Uterus (tissue), 4 donors: ENCODE measurements at places on chromosomes 13 and 19.

DNA sequence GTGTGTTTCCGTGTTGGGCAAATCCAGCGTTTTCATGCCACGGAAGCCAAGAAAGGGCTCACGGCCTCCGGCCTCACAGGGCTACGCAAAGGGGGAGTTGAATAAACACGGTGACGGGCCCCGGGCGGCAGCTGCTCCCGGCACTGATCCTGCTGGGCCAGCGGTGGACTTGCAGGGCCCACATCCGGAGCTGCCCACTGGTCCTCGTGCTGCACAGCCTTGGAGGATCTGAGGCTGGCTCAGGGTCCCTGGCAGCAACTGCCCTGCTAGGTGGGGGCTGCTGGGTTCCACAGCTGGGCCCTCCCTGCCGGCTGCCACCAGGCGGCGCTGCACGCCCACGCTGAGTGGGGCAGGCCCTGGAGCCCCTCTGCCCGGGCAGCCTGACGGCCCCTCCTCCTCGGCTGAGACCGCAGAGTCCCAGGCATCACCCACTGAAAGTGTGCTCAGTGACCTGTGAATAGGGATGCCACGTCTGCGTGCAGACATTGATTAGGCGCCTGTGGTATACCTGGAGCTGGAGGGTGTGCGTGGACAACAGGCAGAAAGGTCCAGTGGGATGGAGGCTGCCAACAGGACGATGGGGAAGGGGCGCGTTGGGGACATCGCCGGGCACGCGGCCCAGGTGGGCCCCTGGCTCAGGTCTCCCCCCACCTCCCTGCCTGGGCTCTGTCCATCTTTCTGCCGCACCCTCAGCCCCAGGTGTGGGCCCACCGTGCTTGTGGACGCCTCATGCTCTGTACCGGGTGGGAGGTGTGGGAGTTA is 5.3 kb upstream of the HCN2 start:
- peaks cover 4% of the 10 kb centered on the region for H3K4me1 ChIP-seq
- H3K36me3 ChIP-seq: no peaks in the 10 kb centered on the region
- H3K27me3 ChIP-seq: no peaks in the 10 kb centered on the region
- no peak overlapping the region for H3K27ac ChIP-seq
- DNase-seq: peak; percentile 45

DNA sequence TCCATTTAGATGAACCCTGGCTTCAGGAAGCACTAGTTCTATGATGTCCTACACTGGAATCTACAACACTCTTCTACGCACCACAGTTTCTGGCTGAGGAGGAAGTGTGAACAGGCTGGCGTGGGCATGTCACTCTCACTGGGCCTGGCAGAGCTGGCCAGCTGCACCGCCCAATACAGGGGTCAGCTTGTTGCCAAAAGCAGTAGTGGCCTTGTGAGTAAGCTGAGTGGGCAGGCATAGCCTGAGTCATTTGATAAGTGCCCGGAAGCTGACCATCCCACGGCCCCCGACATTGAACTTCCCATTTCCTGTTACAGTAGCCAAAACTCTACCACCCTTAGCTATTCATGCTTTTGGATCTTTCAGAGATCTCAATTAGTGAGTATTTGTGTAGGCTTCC is 240.9 kb upstream of the SERP2 start:
- H3K27me3 ChIP-seq: no peaks in the 10 kb centered on the region
- H3K27ac ChIP-seq: no peak overlapping the region
- DNase-seq: no peak
- no peaks in the 10 kb centered on the region for H3K4me1 ChIP-seq

DNA sequence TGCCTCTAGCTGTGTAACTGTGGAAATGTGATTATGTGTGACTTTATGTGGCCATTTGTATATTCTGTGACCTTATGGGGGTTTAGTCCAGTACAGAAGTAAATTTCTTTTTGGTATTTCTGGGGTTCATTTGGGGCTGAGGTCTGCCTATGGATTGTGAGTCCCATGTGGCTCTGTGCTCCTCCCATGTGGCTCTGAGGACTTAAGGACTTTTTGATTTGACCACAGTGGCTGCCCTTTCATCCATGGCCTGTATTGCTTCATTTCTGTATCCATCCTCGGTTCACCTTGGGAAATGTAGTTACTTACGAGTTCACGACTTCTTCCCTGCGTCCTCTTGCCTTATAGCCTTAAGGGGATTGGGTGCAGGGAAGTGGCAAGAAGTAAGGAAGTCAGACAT is 1.0 kb downstream of the ZNF420 start:
- no peaks in the 10 kb centered on the region for H3K4me1 ChIP-seq
- H3K4me3 ChIP-seq: peak overlapping the region; percentile 56
- H3K27me3 ChIP-seq: no peaks in the 10 kb centered on the region
- DNase-seq: no peak

GRCh38 chr19:42217520-42218437 is at the start of gene DEDD2:
Gene DEDD2 (minus strand): TSS chr19:42217677. CDS start chr19:42217007, 670 bp downstream.
- no peaks in the 10 kb centered on the region for H3K36me3 ChIP-seq
- peak within 1 kb of the TSS; percentile 93 for H3K27ac ChIP-seq
- H3K4me3 ChIP-seq: peak within 1 kb of the TSS; percentile 67
- no peaks in the 10 kb centered on the region for H3K4me1 ChIP-seq

DNA sequence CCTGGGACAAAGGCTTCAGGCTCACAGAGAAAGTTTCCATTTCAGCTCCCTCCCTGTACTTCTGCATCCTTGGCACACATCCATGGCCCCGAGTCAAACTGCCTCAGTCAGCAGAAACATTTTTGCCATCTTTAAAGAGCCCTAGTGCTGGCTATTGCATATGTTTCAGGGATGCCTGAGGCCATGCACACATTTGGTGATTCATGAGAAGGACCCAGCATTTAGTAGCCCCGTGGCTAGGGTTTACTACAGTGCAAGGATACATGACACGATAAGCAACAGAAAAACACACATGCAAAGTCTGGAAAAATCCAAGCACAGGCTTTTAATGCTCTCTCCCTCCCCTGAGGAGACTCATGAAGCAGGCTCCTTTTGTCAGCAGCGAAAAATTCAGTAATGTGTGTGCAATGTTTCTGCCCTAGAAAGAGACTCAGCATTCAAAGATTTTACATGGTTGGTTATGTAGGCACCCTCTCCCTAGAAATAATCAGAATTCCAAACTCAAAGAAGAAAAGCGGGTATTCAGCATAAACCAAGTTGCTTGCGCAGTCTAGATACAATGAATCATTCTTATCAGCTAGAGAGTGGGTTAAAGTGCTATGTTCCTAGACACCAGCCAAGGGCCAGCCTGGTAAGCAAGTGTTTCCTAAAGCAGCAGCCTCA is 17.6 kb downstream of the ACOD1 start:
- no peak overlapping the region for H3K27ac ChIP-seq
- H3K4me3 ChIP-seq: no peak overlapping the region
- H3K27me3 ChIP-seq: no peaks in the 10 kb centered on the region
- H3K36me3 ChIP-seq: no peaks in the 10 kb centered on the region
- DNase-seq: peak; percentile 33
- no peaks in the 10 kb centered on the region for H3K4me1 ChIP-seq

GRCh38 chr13:76735641-76736040 is 150.6 kb downstream of the KCTD12 start:
- H3K27me3 ChIP-seq: no peaks in the 10 kb centered on the region
- H3K27ac ChIP-seq: no peak overlapping the region
- no peaks in the 10 kb centered on the region for H3K4me1 ChIP-seq
- DNase-seq: no peak
- no peaks in the 10 kb centered on the region for H3K36me3 ChIP-seq
- H3K4me3 ChIP-seq: no peak overlapping the region

- no peak overlapping the region for H3K4me3 ChIP-seq
- DNase-seq: no peak
- no peaks in the 10 kb centered on the region for H3K27me3 ChIP-seq
- H3K4me1 ChIP-seq: peaks cover 14% of the 10 kb centered on the region
Measured at GRCh38 chr19:10189616-10190015, 5.1 kb downstream of the DNMT1 start.

GRCh38 chr13:105634059-105634458 is 901.4 kb downstream of the EFNB2 start:
- no peak overlapping the region for H3K27ac ChIP-seq
- H3K36me3 ChIP-seq: no peaks in the 10 kb centered on the region
- H3K27me3 ChIP-seq: no peaks in the 10 kb centered on the region
- H3K4me3 ChIP-seq: no peak overlapping the region

- no peak for DNase-seq
- H3K27ac ChIP-seq: no peak overlapping the region
- H3K4me3 ChIP-seq: no peak overlapping the region
- H3K27me3 ChIP-seq: no peaks in the 10 kb centered on the region
- no peaks in the 10 kb centered on the region for H3K36me3 ChIP-seq
Measured at GRCh38 chr13:79767126-79767525, 286.2 kb downstream of the NDFIP2 start.

DNA sequence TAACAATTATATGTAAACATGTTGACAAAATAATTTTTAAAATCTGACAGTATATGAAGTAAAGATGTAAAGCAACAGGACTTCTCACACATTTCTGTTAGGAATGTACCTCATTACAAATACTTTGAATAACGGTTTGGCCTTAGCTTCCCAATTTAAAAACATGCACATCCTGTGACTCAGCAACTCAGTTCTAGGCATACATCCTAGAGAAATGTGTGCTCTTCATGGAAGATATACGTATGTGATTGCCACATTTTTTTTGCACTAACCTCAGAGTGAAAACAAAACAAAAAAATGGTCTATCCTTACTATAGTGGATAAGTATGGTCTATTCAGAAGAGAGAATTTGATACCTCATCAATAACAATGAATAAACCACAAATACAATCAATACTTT is 314.6 kb downstream of the LIG4 start:
- H3K27me3 ChIP-seq: no peaks in the 10 kb centered on the region
- no peaks in the 10 kb centered on the region for H3K36me3 ChIP-seq
- no peak overlapping the region for H3K27ac ChIP-seq
- no peak overlapping the region for H3K4me3 ChIP-seq
- no peaks in the 10 kb centered on the region for H3K4me1 ChIP-seq
- no peak for DNase-seq

DNA sequence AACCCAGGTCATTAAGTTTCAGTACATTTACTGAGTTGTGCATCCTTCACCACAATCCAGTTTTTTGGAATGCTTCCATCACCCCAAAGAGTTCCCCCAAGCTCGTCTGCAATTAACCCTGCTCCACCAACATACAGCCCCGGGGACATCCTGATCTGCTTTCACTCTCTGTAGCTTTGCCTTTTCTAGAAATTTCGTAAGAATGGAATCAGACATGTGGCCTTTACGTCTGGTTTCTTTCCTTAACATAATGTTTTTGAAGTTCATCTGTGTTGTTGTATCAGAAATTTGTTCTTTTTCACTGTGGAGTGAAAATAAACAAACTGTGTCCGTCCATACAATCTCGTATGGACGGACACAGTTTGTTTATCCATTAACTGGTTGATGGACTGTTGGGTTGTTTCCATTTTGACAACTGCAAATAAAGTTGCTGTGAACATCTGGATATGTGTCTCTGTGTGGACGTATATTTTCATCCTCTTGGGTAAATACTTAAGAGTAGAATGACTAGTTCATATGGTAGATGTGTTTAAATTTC is 2.9 kb downstream of the KLHL26 start:
- H3K4me1 ChIP-seq: no peaks in the 10 kb centered on the region
- no peaks in the 10 kb centered on the region for H3K36me3 ChIP-seq
- H3K27me3 ChIP-seq: no peaks in the 10 kb centered on the region

DNA sequence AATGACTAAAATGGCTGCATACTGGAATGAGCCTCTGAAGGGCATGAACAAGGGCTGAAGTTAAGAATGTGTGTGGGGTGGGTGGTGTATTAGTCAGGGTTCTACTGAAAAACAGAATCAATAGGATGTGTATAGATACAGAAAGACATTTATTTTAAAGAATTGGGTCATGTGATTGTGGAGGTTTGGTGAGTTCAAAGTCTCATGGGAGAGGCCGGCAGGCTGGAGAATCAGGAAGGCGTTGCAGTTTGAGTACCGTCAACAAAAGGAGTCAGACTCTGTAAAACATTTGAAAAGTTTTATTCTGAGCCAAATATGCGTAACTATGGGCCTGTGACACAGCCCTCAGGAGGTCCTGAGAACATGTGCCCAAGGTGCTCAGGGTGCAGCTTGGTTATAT is 24.5 kb upstream of the CYSLTR2 start:
- no peaks in the 10 kb centered on the region for H3K36me3 ChIP-seq
- DNase-seq: no peak
- H3K27me3 ChIP-seq: no peaks in the 10 kb centered on the region
- H3K4me1 ChIP-seq: peaks cover 16% of the 10 kb centered on the region
- no peak overlapping the region for H3K27ac ChIP-seq

- no peak overlapping the region for H3K4me3 ChIP-seq
- H3K27ac ChIP-seq: peak overlapping the region; percentile 69
- H3K36me3 ChIP-seq: no peaks in the 10 kb centered on the region
- H3K27me3 ChIP-seq: no peaks in the 10 kb centered on the region
Measured at GRCh38 chr13:114100446-114101357, 31.7 kb downstream of the RASA3 start.

GRCh38 chr13:97945342-97945741 is 8.1 kb upstream of the IPO5 start:
- no peaks in the 10 kb centered on the region for H3K27me3 ChIP-seq
- no peaks in the 10 kb centered on the region for H3K36me3 ChIP-seq
- H3K4me3 ChIP-seq: no peak overlapping the region
- no peaks in the 10 kb centered on the region for H3K4me1 ChIP-seq
- DNase-seq: no peak

DNA sequence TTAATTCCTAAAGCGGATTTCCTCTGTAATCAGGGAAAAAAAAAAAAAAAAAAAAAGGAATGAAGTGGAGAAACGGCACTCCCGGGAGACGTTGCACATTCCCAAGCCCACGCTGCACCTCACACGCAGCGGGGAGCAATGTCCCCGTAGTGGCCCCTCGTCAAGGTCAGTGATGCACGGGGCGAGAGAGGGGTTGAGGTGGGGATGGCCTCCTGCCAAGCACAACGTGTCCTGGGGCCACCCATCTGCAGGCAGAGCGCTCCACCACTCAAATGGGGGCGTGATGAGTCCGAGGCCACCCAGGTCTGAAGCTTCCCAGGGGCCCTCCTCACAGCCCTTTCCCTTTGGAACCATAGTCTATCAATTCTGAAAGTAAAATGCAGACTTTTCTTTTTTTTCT is 15.1 kb downstream of the PLK5 start:
- H3K27ac ChIP-seq: no peak overlapping the region
- no peak overlapping the region for H3K4me3 ChIP-seq
- no peak for DNase-seq
- H3K36me3 ChIP-seq: no peaks in the 10 kb centered on the region
- no peaks in the 10 kb centered on the region for H3K4me1 ChIP-seq

- no peak for DNase-seq
- H3K27ac ChIP-seq: peak overlapping the region; percentile 95
- peak overlapping the region; percentile 65 for H3K4me3 ChIP-seq
- H3K36me3 ChIP-seq: no peaks in the 10 kb centered on the region
Measured at GRCh38 chr19:34734537-34735103, 577 bp downstream of the ZNF181 start.

DNA sequence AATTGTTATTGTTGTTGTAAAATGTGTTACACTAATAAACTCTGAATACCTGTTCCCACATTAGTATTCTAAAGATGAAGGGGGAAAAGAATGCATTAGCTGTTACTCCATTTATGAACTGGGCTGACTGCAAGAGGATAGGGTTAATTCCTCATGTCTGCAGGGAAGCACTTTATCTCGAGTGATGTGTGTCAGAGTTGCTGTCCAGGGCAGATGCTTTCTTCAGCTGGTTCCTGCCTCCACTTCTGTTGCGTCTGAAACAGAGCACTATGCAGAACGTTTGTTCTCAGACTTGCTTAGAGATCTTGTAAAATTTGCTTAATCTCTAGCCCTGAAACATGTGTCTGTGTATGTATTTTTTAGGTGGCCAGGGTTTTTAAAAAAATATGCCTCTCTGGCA is 318.8 kb downstream of the SPRY2 start:
- H3K4me1 ChIP-seq: no peaks in the 10 kb centered on the region
- H3K27ac ChIP-seq: no peak overlapping the region
- H3K27me3 ChIP-seq: no peaks in the 10 kb centered on the region
- DNase-seq: no peak
- H3K4me3 ChIP-seq: no peak overlapping the region

- H3K4me1 ChIP-seq: peaks cover 27% of the 10 kb centered on the region
- H3K27ac ChIP-seq: peak overlapping the region; percentile 97
- DNase-seq: peak; percentile 64
- H3K4me3 ChIP-seq: no peak overlapping the region
Measured at GRCh38 chr13:110416131-110417025, 109.3 kb downstream of the COL4A2 start.
